Right ventricle myocardium superior (tissue), 1 donor: ENCODE measurements at places on chromosomes 2 and 18. TPM values are rescaled to one million over a fixed set of nuclear protein-coding genes. Genes with fewer than 3 reads are reported as not detected.

Gene SPDYA
- 0.24 TPM for total RNA-seq

DNA sequence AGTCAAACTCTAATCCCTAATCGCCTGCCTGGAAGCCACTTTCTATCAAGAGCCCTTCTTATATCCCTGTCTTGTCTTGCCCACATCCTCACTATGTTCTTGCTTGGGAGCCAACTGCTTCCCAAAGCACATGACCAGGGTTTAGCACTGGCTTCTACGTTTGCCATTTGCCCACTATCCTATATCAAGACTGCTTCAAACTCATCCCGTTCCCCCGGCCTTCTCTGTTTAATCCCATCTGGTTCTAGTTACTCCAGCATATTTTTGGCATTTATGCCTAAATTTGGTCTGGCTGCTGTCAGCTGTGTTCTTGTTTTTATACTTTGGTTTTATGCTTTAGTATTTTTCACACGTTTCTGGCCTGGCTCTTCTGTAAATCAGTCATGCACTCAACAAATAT lies 40.2 kb downstream of the POLR1A start:
- no peak for DNase-seq

DNA sequence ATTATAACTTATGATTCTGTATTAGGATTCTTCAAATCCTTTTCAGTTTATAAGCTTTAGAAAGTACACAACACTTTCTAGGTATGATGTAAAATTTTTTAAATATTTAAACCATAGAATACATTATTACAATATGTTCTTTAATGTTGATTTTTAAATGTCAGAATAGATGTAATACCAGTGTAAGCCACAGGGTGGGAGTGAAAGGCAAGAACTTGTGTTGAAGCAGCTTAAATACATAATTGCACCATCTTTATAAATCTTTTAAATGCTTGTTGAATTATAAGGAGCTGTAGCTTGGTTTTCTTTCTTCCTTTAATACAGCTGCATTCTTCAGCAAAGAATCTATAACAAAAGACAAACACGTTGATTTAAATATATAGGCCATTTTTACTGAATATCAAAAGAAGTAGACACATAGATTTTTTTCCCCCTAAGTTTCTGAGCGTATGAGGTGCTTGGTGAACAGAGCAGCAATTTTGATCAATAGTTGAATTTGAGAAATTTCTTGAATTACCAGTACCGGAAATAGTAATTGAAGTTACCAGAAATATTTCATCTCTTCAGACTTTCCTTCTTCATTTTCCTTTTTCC lies 63.0 kb downstream of the TANK start:
- no peak for DNase-seq

- peak; percentile 72 for DNase-seq
Measured at GRCh38 chr18:8730080-8730827, 24.9 kb downstream of the MTCL1 start.

DNA sequence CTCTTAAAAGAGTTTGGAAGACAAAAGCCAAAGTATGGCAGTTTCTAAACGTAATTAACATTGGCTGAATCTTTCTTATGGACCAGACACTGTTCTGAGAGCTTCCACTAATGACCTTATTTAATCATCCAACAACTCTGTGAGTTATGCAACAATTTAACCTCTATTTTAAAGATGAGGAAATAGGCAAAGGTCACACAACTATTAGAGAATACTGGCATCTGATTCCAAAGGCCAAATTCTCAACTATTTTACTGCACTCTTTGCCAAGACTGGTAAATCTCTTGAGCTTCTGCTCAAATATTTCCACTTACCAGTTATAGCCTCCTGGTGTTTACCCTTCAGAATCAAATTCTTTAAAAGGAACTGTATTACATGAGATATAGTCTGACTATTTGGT lies 42.1 kb upstream of the ERMN start:
- no peak for DNase-seq
